Activated CD8-positive, alpha-beta memory T cell treated with anti-CD3 and anti-CD28 coated beads, Interleukin-2, amount 10 ng/mL, durations not matched to agents 7 days and 5 days (primary cell): ENCODE measurements at places on chromosomes 12 and 14. TPM values are rescaled to one million over a fixed set of nuclear protein-coding genes. Genes with fewer than 3 reads are reported as not detected.
A peak's percentile ranks its signal among the peaks of the same experiment; 100 is the strongest.

The BHLHE41 gene
- not detected for total RNA-seq

DNA sequence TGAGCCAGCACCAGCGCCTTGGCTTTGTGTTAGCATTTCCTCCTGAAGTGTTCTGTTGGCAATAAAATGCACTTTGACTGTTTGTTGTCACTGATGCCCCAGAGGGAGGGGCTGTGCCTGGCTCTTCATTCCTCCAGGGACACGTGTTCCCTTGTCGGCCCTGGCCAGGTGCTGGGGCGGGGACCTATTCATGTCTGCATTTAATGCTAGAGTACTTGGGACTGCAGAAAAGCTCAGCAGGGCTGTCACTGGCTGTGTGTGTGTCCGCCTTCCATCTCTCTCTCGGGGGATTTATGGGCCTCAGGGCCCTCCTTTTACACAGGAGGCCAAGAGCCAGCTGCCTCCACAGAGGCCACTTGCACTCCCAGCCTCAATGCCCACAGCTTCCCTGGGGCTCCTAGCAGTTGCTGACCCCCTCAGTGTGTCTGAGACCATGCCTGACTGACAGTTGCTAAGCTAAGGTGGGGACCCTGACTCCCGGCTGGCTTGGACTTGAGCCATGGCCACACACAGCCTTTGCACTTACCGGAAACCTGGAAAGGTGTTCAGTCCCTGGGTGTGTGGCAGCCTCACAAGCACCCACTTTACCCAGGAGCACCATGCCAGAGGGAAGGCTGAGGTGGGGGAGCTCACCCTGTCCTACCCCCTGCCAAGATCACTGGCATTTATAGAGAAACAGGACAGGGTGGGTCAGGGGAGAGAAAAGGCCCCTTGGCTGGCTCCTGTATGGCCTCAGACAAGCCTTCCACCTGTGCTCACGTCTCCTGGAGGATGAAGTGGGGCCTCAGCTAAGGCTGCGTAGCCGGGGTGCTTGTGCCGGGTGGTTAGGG is 27.8 kb downstream of the HIP1R start:
- no peak for DNase-seq

DNA sequence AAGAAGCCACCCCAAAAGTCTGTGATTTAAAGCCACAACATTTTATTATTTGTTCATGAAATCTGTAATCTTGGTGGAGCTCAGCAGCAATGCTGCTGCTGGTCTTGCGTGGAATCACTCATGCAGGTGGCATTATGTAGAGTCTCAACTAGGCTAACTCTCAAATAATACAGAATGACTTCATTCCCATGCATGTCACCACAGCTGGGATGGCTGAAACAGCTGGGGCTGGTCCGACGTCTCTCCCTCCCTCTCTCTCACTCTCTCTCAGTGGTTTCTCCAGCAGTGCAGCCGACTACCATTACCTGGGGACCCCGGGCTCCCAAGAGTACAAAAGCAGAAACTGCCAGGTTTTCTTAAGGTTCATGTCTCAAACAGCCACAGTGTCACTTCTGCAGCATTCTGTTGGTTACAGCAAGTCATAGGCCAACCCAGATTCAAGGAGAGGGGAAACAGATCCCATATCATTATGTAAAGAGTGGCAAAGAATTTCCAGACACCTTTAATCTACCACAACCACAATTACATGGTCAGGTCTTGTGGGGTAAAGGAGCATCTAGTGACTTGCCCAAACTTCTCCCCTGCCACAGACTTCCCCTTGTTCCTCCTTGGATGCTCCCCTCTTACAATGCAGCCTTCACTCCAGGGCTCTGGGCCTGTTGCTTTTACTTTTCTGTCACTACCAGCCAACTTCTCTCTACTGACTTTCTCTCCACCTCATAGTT is 192.0 kb upstream of the HMGA2 start:
- no peak for DNase-seq

GRCh38 chr12:79162948-79163347 is 298.4 kb downstream of the SYT1 start:
- DNase-seq, result no peak

DNA sequence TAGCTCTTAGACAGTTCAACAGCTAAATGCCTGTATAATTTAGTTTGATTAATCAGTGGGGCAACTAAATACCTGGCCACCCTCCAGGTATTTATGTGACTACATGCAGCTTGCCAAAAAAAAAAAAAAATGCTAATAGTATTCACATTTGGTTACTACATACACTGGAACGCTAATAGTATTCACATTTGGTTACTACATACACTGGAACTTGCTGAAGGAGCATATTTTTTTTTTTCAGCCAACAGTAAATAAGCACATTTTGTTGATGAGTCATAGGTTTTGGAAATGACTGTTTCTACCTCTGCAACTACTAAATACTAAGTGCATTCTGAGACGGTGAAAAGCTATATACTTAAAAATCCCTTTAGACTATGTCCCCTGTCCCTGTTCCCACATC is 1172.3 kb downstream of the LRFN5 start:
- DNase-seq, result no peak

- no peak for DNase-seq
Measured at GRCh38 chr12:112985642-112986290, 7.4 kb downstream of the OAS2 start.

GRCh38 chr12:55703288-55703687 is 4.4 kb downstream of the ITGA7 start:
- DNase-seq, result no peak

- DNase-seq, result no peak
Measured at GRCh38 chr12:54160769-54161480, 27.9 kb downstream of the SMUG1 start.

DNA sequence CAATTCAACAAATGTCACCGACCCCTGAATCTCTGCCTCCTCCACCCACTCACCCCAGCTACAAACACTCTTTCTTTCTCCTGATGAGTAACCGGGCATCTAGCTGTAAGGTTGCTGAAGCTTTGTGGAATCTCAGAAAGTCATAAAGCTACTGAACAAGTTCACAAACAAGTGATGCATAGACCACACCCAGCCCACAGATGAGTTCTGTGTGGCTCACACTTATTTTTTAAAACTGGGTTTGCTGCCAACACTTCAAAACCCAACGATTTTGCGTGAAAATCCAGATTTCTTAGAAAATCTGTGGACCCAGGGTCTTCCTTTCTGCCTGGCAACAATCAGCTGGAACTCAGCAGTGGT is 96.1 kb downstream of the APAF1 start:
- peak; percentile 68 for DNase-seq

DNA sequence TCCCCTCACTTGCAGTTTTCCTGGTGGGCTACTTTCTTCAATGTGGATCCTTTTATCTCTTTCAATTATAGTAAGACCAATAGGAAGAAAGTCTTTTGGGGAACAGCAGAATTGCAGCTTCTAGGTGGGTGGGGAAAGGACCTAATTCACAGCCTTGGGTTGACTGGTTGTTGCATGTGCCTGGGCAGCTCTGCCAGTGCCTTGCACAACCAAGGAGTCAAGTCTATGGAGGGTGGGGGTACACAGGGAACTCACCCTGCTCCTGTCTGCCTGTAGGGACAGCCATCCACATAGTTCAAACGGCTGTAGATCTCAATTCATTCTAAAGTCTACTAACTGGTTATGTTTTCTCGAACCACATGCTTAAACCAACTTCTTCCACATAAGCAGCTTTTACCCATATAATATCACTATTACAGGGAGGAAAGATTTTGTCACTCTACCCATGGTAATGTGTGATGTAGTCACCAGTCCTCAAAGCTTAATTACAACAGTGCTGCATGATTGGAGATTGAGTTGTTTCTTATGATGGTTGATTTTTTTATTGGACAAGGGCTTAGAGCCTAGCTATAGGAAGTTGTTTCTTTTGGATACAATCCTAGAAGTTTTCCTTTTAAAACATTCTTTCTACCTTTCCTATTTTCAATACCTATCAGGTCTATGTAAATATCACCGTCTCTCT is 117.7 kb upstream of the FRMD6 start:
- no peak for DNase-seq
